ENCODE measurements at places on chromosomes 7 and 10.

DNA sequence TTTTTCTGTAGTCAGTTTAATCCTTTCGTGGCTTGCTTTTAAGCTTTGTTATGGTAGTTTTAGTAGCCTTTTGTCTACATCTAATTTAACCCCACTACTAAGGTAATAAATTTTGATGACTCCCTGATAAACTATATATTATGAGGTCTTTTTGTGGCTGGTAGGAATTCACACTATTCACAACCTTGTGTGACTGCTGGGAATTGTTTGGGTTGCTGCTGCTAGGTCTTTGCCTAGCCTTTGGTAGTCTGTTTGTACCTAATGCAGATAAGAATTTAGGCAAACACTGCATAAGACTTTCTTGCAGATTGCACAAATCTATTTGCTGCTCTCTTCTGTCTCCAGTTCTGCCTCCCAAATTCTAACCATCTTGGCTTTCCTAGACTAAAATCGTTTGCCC, 58.3 kb downstream of the SHOC2 start:
- no peak for DNase-seq

DNA sequence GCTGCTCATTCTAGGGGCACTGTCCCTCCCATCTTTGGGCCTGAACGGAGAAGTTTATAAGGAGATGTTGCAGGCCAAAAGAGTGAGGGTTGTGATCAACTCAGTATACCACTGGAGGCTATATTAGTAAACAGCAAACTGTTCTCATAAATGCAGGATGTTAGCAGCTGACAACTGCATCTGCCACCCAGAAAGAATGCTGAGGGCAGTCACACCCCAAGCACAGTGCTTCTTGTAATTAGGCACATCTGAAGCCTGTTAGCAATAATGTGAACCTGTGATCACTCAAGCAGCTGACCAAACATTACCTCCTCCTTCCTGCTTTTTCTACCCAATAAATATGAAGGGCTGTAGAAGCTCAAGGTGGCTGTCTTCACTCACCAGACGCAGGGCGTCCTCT, 38.4 kb upstream of the ZNF138 start:
- DNase-seq, result no peak

- DNase-seq, result no peak
These were observed 45.1 kb downstream of the ST8SIA6 start for GRCh38 chr10:17409170-17409733.

DNA sequence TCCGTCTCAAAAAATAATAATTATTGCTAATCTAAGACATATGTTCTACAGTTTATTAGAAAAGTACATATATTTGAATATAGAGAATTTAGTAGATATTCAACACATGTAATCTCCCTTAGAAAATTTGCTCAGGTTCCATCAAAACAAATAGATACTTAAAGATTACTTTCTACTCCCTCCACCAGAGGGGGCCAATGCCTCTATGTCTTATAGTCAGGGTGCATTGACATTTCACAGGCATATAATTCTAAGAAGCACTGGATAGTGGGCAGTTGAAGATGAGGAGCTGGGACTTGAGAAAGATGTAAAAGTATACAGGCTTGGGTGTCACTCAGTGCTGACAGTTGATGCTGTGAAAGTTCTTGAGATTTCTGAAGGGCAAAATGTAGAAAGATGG, 301.6 kb upstream of the HPS1 start:
- DNase-seq, result no peak

DNA sequence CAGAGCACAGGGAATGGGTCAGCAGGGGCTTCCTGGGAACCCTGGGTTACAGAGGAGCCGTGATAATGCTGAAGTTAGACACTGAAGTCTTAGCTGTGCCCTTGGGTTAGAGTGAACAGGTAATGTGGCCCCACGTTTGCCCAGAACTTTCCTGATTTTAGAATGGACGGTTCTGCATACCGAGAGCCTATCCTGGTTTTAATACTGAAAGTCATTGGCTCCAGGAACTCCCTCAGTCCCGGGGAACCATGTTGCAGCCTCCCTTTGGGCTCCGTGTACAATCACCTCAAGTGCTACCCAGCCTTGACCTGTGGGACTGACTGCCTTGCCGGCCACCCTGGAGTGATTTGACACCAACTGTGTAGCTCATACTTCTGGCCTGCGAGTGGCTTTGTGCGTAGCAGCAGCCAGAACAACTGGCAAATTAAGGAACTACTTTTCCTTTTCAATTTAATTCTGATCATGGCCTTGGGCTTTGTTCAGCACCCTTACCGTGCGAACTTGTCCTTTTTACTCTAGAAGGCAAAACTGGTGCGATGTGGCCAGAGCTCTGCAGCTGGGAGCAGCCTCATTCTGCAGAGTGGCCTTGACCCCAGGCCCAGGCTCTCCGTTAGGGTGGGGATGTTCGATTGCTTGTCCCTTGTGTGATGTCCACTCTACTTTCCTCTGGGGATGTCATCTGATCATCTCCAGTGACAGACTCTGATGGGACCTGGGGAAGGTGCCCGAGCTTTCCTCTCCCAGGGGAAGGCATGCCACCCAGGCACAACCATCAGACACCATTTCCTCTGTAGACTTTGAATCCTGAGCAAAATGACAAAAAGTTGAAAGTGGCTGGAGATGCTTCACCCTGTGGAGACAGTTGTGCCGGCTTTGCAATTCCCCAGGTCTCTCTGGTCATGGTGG, 265.9 kb downstream of the GLRX3 start:
- no peak for DNase-seq

DNA sequence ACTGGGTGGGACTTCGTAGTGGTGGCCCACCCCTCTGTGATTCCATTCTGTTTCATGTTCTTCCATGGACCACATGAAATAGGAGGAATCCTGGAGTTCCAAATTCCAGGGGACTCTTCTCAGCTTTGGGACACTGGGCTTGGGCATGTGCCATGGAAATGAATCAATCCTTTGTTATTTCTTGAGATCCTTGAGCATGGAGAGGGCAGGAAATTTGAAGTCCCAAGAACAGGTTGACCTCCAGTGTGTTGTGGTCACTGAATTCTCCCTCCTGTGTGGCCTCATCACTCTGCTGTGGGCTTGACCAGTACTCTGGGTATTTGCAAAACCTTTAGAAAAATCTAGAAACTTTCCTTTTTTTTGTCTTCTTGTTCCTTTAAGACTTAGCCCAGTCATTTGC, 22.7 kb downstream of the TACR2 start:
- no peak for DNase-seq

DNA sequence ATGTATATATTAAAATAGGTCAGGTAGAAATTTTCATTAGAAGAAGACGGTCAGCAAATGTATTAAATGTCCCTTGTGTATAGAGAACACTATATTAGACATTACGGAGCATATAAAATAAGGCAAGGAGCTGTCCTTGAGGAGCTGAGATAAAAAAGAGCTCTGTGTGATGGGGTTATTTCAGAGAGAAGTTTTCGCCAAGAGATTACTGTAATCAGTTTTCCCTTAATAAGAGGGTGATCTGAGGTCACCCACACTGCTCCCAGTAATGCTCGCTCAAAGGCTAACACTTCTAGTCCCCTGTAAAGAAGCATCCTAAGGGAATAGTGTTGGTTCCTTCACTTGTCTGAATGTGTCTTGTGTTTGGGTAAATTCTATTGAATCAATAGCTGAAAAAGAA, 86.7 kb upstream of the PRR15 start:
- no peak for DNase-seq

DNA sequence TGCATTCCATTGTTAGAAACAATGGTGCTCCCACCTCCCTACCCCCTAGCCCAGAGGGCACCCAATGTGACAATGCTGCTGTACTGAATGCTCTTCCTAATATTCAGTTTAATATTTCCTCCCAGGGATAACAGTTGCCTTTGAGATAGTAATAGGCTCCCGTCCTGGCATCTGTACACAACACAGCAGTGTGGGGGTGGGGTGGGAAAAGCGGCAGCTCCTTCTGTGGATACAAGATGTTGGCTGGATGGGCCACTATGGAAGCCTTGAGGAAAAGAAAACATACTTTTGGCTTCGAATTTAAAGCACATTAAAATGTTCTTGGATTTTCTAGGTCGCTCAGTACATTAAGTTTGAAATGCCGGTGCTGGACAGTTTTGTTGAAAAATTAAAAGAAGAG, 9.2 kb upstream of the ZNF22 start:
- no peak for DNase-seq

DNA sequence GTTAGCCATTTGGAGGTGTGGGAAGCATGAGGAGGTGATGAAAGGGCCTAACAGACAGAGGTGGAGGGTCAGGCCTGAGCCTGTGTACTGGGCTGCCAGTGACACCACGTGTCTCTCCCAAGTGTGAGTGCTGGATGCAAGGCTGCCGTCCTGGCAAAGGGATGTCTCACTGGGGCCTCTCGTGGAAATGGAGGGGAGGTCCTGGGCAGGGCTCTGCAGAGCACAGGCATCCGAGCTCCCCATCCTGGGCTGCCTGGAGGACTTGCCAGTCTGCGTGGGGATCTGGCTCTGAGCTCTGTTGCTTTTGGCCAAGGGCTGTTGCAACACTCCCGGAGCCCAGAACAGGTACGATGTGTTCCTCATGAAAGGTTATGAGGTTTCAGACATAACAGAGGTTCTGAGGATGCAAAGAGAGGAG, 77.3 kb downstream of the GRK5 start:
- DNase-seq, result no peak

- no peak for DNase-seq
These were observed 30.0 kb upstream of the VDAC2 start for GRCh38 chr10:75180592-75180991.

DNA sequence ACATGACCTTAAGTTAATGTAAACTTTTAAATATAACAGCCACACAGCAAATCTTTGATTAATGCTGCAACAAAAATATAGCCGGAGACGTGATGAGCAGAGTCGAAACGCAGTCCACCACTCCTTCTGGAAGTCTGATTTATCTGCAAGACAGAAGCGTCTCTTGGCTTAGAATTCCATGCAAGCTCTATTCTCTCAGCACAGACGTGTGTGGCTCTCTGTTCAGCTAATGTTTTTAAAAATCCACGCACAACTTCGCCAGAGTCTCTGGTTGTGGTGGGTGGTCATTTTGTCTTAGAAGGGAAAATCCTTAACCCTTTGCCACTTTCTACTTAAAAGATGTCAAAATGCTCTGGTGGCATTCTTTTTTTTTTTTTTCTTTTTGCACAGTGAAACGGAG, 438.0 kb upstream of the MGMT start:
- DNase-seq, result no peak

DNA sequence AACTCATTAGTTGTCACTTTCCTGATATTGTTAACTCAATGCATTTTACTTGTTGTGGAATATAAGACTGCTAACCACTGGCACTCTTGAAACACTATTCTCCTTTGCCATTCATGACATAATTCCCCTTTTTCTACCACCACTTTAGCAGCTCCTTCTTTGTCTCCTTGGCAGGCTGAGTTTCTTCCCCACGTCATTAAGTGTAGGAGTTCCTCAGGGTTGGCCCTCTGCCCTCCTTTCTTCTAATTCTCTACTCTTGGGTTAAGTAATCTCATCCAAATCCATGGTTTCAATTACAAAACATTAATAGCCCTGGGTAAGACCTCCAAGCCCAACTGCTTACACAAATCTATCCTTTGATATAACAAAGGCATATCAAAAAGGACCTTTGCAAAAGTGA, 175.1 kb downstream of the HGF start:
- DNase-seq, result no peak

DNA sequence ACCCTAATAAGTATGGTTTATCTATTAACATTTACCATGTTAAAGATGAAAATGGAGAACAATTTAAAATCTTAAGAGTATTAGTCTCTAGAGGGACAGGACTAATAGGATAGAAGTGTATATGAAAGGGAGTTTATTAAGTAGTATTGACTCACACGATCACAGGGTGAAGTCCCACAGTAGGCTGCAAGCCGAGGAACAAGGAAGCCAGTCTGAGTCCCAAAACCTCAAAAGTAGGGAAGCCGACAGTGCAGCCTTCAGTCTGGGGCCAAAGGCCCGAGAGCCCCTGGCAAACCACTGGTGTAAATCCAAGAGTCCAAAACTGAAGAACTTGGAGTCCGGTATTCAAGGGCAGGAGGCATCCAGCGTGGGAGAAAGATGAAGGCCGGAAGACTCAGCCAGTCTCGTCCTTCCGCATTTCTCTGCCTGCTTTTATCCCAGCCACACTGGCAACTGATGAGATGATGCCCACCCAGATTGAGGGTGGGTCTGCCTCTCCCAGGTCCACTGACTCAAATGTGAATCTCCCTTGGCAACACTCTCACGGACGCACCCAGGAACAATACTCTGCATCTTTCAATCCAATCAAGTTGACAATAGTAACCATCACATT, 140.8 kb upstream of the FAM20C start:
- no peak for DNase-seq
